Ascending aorta (tissue), 2 donors: ENCODE measurements at places on chromosomes 7 and 10. TPM values are rescaled to one million over a fixed set of nuclear protein-coding genes. Genes with fewer than 3 reads are reported as not detected.

- H3K4me1 ChIP-seq: no peaks in the 10 kb centered on the region
- no peaks in the 10 kb centered on the region for H3K27me3 ChIP-seq
Observed at GRCh38 chr10:114281461-114281860, 42.4 kb downstream of the VWA2 start.

DNA sequence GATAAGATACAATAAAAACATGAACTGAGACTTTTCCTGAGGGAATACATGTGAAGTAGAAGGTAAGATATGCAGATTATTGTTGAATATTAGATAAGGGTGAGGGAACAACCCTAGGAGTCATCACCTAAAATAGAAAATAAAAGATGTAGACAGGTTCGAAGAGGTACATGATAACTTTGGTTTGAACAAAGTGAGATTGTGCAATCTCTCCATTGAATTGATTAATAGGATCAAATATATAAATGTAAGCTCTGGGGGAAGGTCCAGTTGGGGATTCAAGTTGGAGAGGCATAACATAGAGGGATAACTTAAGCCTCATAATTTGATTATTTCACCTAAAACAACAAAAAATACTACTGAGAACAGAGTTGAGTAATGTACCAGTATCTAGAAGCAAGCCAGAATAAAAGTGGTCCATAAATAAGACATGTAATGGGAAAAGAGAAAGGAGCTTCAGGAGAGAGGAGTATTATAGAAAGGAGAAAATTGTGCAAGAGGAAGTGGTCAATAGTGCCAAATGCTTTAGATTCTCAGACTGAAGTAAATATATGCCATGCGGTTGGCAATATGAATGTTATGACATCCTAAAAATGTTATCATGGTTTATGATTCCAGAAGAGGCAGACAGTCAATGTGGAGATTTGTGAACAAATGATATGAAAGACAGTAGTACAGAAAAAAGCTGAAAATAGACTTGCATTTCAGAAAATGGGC is 282.3 kb upstream of the CHRM2 start:
- H3K27ac ChIP-seq: no peak overlapping the region
- no peak overlapping the region for H3K4me3 ChIP-seq
- no peaks in the 10 kb centered on the region for H3K36me3 ChIP-seq
- no peak for DNase-seq
- H3K4me1 ChIP-seq: no peaks in the 10 kb centered on the region

GRCh38 chr7:95917634-95918033 is 145.3 kb downstream of the DYNC1I1 start:
- no peaks in the 10 kb centered on the region for H3K36me3 ChIP-seq
- DNase-seq: no peak
- no peak overlapping the region for H3K27ac ChIP-seq
- H3K4me3 ChIP-seq: no peak overlapping the region
- no peaks in the 10 kb centered on the region for H3K27me3 ChIP-seq

- no peak overlapping the region for H3K4me3 ChIP-seq
- H3K36me3 ChIP-seq: no peaks in the 10 kb centered on the region
- DNase-seq: no peak
- H3K27ac ChIP-seq: no peak overlapping the region
Observed at GRCh38 chr7:134513169-134513752, 14.1 kb upstream of the AKR1B10 start.

DNA sequence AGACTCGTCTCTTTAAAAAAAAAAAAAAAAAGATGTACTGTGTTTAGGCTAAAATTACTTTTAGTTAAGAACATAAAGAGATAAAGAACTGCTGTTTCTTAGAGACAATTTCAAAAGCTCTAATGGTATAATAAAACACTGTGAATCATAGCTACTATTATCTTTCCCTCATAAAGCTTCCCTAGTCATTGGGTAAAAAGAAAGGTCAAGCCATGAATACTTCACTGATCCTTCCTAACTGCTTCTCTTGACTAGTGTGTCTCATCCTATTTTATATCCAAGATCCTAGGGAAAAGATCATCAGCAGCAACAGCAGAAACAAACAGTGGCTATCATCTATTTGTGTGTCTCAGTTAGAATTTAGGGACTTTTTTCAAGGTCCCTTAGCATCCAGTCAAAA is 10.5 kb downstream of the YME1L1 start:
- no peak overlapping the region for H3K27ac ChIP-seq
- peaks cover 76% of the 10 kb centered on the region for H3K36me3 ChIP-seq
- H3K4me1 ChIP-seq: no peaks in the 10 kb centered on the region
- H3K4me3 ChIP-seq: no peak overlapping the region

DNA sequence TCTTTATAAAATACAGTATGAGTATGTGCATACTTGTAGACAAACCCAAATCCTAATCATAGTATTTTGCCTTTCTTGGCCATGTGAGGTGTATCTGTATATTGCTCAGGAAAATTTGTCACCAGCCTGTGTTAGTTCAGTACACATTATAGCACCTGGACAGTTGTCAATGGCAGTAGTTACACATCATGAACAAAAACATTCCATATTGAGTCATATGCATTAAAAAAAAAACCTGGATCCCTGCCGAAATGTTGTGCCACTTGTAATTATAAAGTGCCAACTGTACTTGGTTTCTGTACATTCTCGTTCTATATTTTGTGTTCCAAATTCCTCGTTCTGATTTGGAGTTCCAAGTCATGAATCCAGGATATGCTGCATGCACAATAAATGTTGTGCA is 410.4 kb downstream of the INHBA start:
- H3K27ac ChIP-seq: no peak overlapping the region
- no peaks in the 10 kb centered on the region for H3K27me3 ChIP-seq
- H3K4me3 ChIP-seq: no peak overlapping the region
- H3K36me3 ChIP-seq: no peaks in the 10 kb centered on the region
- DNase-seq: no peak

- H3K27me3 ChIP-seq: no peaks in the 10 kb centered on the region
- H3K4me1 ChIP-seq: no peaks in the 10 kb centered on the region
- DNase-seq: no peak
- no peaks in the 10 kb centered on the region for H3K36me3 ChIP-seq
- no peak overlapping the region for H3K4me3 ChIP-seq
Observed at GRCh38 chr10:48266528-48266927, 8.0 kb downstream of the FRMPD2 start.

- peak overlapping the region; percentile 5 for H3K27ac ChIP-seq
- H3K4me3 ChIP-seq: no peak overlapping the region
- no peak for DNase-seq
- H3K4me1 ChIP-seq: peaks cover 7% of the 10 kb centered on the region
- no peaks in the 10 kb centered on the region for H3K27me3 ChIP-seq
Observed at GRCh38 chr7:70317356-70317755, 719.1 kb downstream of the AUTS2 start.

The MMP21 gene
- total RNA-seq: not detected

The ACTL6B gene
- total RNA-seq: not detected
